ENCODE measurements at places on chromosomes 6 and 20. TPM values are rescaled to one million over a fixed set of nuclear protein-coding genes. Genes with fewer than 3 reads are reported as not detected.

DNA sequence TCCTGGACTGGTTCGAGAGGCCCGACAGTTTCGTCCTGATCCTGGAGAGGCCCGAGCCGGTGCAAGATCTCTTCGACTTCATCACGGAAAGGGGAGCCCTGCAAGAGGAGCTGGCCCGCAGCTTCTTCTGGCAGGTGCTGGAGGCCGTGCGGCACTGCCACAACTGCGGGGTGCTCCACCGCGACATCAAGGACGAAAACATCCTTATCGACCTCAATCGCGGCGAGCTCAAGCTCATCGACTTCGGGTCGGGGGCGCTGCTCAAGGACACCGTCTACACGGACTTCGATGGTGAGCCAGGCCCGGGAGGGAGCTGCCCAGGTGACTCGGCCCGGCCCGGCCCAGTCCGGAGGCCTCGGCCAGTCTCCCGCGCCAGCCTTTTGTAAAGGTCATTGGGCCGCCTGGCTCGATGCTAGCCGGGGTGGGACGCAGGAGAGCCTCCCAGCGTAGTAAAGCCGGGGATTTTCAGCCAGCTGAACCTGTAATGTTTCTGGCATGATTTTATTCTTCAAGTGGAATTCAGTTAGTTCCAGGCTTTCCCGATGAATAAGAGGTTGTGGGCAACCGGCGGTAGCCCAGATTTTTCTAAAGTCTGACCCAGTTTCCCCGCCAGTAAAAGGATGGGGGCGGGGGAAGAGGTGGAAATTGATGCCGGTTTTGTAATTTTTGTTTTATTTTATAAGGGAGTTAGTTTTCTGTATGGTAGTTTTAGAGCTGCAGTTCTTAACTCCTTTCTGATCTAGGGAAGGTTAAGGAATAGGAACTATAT is 1.4 kb downstream of the PIM1 start:
- DNase-seq, result peak; percentile 12

DNA sequence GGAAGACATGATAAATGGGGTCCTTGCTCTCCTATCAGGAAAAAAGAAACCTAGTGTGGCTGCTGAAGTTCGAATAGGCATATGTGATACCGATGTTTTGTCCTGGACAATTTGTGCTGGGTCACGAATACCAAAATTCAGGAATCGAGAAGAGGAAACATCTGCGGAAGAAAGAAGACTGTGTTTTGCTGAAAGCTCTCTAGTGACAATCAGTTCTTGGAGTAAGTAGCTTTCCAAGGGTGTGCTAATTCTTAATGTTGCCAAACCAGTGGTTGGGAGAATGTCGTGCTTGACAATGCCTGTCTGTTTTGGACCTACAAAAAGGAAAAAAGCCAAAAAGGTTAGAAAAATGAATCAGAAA is 956.1 kb downstream of the PHF3 start:
- no peak for DNase-seq

DNA sequence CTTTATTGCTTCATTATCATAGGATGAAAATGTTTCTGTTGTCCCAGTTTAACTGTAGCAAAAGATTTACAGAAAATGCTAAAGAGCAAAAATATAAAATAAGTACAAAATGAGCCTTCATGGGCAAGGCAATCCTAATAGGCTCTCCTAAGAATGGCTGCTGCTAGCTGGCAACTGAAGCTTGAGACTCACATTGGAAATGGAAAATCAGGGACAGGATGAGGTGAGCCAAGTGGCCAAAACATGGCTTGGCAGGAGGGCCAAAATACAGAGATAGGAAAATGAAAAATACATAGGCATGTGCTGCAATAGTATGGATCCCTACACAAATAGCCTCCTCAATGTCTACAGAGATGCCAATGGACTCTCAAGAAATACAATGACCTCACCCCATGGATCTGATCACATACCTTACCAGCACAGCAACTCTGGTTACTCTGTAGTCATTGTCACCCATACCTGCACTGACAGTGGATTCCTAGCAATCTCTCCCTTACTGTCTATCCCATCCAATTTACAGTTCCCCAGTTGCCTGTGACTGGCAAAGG is 105.4 kb downstream of the DST start:
- DNase-seq, result no peak

MTG2 gene
- total RNA-seq, result 36.8 TPM
